NCI-H2107 (cell line): ENCODE measurements at places on chromosomes 6 and 20.

GRCh38 chr6:170288091-170288631 lies 2.7 kb downstream of the DLL1 start:
- no peak for DNase-seq

DNA sequence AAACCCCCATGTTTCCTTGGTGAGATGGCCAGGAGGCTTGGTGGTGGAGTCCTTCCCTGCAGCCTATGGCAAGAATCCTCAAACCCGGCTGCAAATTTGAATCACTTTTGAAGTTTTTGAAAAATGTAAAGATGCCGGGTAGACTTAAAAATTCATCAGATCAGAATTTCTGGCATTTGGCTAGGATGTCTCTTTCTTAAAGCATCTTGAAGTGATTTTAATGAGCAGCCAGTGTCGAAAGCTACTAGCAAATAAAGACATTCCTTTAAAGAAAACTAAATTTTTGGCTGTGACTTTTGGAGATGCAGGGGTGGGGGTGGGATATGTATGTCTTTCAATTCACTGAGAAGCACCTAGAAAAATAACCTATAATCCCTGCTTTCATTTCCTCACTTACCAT lies 25.6 kb upstream of the NOX3 start:
- DNase-seq = no peak

- DNase-seq = no peak
These were observed 124.6 kb downstream of the MYB start for GRCh38 chr6:135305684-135306083.

GRCh38 chr6:37010402-37010892 lies 5.0 kb downstream of the FGD2 start:
- no peak for DNase-seq

DNA sequence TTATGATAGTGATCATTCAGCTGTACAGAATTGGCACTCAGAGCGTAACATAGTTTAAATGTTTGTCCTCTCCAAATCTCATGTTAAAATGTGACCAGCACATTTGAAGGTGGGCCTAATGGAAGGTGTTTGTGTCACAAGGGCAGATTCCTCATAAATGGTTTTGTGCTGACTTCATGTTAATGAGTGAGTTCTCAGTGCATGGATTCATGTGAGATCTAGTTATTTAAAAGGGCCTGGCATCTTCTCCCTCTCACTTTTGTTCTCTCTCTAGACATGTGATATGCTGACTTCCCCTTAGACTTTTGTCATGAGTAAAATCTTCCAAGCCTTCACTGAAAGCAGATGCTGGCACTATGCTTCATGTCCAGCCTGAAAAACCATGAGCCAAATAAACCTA lies 452.4 kb upstream of the PTCHD4 start:
- no peak for DNase-seq

DNA sequence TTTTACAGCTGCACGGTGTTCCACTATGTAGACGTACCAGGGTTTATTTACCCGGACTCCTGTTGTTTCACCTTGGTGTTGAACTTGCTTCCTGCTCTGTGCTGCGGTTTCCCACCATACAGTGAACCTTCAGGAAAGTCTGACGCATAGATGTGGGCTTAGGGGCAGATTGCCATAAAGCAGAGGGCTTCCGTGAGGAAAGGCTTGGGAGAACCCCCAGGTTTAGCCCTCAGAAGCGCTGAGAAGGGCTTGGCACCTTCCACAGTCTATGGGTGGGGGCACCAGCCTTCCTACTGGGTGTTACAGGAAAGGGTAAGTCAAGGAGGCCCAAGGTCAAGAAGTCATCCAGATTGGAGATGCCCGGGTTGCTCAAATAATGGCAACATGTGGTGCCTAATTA lies 19.2 kb upstream of the MRPS18A start:
- DNase-seq = no peak

- DNase-seq = no peak
These were observed 1.8 kb downstream of the EPHA7 start for GRCh38 chr6:93417421-93418013.

- no peak for DNase-seq
These were observed 163.3 kb upstream of the BMP2 start for GRCh38 chr20:6604179-6604578.

GRCh38 chr6:6920114-6920986 lies 187.4 kb upstream of the RREB1 start:
- no peak for DNase-seq

GRCh38 chr6:134651519-134651918 lies 298.4 kb downstream of the ALDH8A1 start:
- DNase-seq = no peak

- DNase-seq = no peak
These were observed 117.0 kb upstream of the KCNK16 start for GRCh38 chr6:39439342-39440038.

- no peak for DNase-seq
These were observed 10.9 kb downstream of the IFNGR1 start for GRCh38 chr6:137208279-137208678.

GRCh38 chr20:54773643-54774000 lies 298.2 kb downstream of the DOK5 start:
- no peak for DNase-seq

DNA sequence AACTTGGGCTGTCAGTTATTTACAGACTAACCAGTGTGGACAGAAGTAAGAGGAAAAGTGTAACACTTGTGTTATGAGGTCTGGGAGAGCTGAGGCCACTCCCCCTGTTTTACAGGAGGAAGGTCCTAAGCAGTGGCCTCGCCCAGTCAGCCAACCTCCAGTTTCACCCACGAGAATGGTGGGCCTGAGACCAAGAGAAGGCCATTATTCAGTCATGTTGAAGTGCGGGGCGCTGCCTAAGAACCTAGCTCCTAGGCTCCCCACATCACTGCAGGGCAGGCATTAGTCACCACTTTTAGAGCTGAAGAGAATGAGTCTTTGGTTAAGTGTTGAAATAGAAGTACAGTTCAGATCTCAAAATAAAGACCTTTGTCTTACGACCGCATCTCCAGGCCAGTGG lies 27.9 kb downstream of the CDYL start:
- DNase-seq = no peak

DNA sequence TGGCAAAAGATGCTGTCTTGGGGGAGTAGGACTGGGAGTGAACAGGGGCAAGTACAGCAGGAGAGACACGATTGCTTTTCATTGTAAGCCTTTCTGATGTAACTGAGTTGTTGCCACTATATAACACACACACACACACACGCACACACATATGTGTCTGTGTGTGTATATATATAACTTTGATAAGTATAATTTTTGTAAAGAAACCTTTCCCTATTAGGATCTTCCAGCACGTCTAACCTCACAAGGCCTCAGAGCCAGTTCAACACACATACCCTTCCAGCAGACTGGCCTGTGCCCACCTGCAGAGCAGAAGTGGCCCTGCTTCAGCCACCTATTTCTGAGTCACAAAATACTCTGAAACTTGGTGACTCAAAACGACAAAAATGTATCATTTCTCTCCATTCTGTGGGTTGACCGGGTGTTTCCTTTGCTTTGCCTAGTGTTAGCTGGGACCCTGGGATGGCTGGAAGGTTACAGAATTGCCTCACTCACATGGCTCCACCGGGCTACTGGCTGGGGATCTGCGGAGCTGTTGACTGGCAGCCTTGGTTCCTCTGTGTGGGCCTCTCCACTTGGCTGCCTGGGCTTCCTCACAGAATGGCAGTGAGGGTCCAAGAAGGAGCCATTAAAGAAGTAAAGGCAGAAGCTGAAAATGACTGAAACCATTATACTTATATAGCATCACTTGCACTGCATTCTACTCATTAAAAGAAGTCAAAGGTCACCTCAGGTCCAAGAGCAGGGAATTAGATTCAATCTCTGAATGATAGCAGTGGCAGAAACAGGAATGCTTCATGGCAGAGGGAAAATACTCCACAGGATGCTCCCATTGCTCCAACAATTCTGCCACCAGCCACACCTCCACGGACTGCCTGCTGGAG lies 126.4 kb downstream of the BANF2 start:
- DNase-seq = no peak

DNA sequence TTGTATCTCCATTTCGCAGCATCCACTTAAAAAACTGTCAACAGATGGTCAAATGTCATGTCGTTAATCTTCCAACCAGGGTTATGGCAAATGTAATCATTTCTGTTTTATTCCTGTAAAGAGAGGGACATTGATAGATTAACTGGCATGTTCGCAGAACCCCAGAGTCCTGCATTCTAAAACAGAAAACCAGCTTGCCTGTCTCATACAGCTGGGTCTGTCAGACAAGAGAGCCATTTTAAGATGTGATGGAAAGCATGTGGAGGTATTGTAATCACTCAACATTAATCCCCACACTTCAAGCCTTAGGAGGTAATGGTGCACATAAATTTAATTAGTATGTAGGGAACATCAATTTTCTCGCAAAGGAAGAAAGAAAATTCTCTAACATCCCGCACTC lies 4.4 kb downstream of the SMLR1 start:
- no peak for DNase-seq

DNA sequence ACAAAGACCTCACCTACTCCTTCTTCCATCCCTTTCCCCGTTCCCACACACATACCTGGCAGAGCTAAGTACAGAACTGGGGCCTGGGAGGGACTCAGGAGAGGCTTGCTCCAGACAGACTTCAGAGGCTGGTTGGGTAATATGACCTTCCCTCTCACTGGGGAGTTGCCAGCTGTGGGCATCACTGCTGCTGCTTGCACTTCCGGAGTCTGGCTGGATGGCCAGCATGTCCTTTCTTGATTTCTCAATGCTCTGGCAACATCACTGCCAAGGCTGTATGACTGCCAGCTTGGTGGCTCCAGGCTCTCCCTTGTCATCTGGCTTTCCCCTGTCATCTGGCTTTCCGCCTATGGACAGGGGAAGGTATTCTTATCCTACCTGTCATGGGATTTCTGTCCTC lies 47.8 kb downstream of the CDH22 start:
- no peak for DNase-seq

GRCh38 chr20:9110365-9110764 lies 41.5 kb downstream of the PLCB4 start:
- no peak for DNase-seq

- DNase-seq = no peak
These were observed 56.0 kb downstream of the TGM2 start for GRCh38 chr20:38108986-38109541.

DNA sequence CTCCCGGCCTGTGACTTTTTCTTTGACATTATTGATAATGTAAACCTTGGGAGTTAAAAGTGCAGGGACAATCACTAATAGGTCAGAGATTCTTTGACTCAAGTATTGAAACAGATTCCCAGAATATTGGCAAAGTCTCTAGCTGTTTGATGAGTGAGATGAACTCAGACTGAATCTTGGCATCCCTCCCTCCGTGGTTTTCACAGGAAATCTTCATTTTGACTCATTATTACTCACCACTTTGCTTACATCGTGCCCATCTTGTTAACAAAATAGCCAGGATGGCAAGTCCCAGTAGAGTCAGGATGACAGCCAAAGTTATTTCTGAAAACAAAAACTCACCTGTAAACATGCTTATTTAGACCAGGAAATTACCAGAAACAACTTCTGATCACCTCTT lies 2.0 kb downstream of the TSBP1 start:
- no peak for DNase-seq

GRCh38 chr20:62704341-62704948 lies 4.2 kb upstream of the NTSR1 start:
- DNase-seq = peak; percentile 94

DNA sequence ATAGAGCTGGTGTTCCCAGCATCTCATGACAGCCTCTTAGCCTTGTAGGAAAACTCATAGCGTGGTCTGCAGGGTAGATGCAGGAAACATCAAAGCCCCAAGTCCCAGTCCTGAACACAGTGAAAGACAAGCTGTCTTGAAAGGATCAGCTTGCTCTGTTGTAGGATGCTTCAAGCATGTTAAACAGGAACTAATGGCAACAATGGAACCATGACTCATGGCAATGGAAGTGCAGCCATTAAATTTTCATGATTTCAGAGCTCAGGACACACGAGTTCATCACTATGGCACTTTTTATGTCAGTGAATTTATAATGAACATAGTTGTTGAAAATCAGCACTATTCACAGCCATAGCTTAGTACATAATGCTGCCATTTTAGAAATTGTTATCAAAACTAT lies 367.7 kb downstream of the KIF16B start:
- no peak for DNase-seq

GRCh38 chr6:130848945-130849344 lies 21.7 kb downstream of the SMLR1 start:
- DNase-seq = no peak

DNA sequence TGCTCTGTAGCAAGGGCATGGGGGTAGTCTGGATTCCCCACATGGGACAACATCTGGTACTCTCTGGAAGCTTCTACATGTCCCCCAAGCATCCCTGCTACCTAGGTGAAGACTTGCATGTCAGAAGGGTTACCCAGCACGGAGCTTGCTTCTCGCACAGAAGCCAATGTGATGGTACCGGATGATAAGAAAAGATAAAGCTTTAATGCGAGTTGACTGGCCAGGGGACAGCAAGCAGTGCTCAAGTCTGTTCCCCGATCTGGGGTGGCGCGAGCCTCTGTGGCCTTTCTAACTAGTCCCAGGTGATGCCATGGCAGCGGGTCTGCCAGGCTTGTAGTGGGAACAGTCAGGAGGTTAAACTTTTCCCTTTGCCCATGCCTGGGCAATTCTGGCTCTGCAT lies 70.0 kb upstream of the TIAM2 start:
- DNase-seq = no peak

DNA sequence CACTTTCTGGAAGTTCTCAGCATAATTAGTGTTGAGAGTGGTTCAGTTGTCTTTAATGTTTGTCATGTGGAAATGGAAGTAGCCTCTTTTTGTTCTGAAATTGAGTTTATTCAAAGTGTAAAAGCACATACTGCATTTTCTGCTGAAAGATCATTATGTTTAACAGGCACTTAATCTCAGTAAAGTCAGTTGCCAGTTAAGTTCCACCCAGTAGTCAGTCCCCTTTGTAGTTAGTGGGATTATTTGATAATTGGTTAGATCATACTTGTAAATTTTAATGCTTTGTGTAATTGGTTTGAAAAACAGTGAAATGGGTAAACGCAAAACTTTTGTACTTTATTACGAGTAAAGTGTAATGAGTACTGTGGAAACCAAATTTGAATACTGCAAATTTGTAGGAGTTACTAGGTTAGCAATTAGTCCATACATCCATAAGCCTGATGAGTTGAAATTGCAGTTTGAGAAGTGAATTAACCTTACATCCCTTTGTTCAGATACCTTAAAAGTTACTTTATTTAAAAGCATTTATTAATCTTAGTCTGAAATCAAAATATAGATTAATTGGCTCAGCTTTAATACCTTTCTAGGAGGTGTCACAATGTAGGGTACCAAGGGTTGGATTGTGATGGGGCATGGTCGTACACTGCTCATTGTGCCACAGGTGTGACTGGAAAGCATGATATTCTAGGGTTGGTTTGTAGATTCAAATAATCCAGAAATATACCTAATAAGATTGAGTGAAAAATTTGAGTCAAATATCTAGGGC lies 4.4 kb downstream of the SRSF6 start:
- no peak for DNase-seq

GRCh38 chr6:129353067-129353466 lies 356.9 kb downstream of the ARHGAP18 start:
- no peak for DNase-seq

GRCh38 chr6:7127680-7128079 lies 19.9 kb downstream of the RREB1 start:
- DNase-seq = no peak

GRCh38 chr6:138486249-138487101 lies 12.8 kb downstream of the NHSL1 start:
- no peak for DNase-seq
